ENCODE measurements at places on chromosomes 7 and 10. TPM values are rescaled to one million over a fixed set of nuclear protein-coding genes. Genes with fewer than 3 reads are reported as not detected.

GRCh38 chr10:4602764-4603491 lies 223.1 kb upstream of the AKR1E2 start:
- no peak for DNase-seq

DNA sequence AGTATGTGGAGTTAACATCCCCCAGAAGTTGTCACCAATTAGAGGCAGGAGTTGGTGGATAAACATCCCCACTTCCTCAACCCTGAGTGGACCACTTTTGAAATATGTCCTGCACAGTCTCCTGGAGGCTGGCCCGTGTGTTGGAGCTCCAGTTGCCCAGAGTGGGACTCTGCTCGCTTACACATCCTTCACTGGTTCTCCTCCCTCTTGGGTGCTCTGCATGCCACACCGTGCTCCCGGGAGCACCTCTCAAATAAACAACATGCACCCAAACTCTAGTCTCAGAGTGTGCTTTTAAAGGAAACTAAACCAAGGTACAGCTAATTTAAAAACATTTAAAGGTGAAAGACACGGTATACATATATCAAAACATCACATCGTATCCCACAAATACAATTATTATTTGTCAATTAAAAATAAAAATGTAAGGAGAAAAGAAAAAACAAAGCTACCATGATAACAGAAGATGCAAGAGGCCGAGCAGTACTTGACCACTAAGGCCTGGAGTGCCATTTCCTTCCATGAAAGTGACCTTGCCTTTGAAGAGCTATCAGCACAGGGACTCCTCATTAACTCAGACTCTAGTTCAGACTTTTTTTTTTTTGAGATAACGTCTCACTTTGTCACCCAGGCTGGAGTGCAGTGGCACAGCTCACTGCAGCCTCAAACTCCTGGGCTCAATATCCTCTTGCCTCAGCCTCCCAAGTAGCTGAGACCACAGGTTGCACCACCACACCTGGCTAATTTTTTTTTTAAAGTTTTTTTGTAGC lies 47.8 kb upstream of the SAMD8 start:
- no peak for DNase-seq

GRCh38 chr10:80253266-80253962 lies 36.0 kb downstream of the MAT1A start:
- no peak for DNase-seq

- no peak for DNase-seq
These were observed 710 bp downstream of the MRPL43 start for GRCh38 chr10:100986623-100986951.

- DNase-seq = peak; percentile 48
These were observed 53.2 kb upstream of the CAV2 start for GRCh38 chr7:116446212-116446855.

DNA sequence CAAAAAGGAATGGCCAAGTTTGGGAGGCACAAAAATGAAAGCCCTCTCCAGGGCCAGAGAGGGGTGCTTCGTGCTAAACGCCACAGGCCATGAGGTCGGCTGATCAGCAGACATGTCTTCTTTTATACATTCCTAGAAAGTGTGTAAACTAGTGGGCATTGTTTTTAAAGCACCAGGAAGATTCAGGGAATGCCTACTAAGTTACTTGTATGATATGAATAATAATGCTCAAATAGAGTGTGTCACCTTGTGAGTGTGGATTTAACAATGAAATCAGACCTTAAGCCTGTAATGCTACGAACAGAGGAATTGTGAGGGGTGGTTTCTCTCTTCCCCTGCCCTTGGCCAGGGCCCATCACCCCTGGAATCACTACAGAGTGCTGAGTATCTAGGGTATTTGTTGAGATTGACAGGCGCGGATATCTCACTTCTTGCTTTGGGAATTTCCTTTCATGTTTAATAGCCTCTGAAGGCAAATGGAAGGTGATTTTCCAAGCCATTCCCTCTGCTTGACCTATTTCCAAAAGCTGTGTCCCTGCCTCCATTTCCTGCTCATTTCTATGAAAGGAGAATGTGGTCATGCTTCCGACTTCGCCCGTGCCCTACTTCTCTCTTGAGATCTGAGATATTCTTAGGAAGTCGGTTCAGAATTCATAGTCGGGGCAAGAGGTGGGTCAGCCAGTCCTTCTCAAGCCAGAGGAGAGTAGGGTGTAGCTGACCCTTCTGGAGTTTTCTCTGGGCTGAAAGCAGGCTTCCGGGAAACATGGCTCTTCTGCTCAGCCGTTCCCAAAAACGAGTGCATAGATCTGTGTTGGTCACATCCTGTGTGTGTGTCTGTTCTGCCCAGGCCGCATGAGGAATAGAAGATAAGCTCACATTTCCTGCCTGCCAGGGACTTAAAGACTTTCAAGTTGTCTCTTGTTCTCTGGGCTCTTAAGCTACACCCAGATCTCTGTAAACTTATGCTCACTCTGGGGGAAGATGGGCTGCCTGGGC lies 167.8 kb upstream of the ITGB1 start:
- no peak for DNase-seq

DNA sequence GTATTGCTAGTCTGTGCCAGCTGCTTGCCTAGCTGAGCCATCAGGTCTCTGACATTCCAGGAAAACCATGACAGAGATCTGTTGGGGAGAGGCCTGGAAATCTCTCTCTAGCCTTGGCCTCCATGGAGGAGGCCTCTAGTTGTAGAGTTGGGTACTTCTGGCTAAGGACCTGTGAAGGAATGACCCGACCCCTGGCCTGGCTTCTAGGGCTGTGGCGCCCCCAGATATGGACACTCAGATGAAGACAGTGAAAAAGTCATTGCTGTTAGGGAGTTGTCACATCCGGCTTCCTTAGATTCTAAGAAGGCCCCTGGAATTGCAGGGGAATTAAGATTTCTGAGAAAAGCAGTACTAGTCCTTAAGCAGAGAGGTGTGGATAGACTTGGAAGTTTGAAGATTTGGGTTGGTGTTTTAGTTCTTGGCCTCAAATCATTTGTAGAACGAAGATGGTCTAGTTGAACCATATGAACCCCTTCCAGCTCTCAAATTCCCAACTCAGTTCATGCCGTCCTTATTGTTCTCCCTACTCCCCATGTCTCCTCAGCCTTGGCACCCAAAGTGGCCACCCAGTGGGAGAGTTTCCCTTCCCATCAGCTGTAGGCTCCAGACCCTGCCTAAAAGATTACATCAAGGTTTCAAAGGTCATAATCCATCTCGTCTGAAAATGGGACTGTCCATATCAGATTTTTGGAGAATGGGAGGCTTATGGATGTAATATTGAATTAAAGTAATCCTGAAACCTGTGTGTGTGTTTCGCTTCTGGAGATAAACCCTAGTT lies 7.0 kb downstream of the HHEX start:
- no peak for DNase-seq

DNA sequence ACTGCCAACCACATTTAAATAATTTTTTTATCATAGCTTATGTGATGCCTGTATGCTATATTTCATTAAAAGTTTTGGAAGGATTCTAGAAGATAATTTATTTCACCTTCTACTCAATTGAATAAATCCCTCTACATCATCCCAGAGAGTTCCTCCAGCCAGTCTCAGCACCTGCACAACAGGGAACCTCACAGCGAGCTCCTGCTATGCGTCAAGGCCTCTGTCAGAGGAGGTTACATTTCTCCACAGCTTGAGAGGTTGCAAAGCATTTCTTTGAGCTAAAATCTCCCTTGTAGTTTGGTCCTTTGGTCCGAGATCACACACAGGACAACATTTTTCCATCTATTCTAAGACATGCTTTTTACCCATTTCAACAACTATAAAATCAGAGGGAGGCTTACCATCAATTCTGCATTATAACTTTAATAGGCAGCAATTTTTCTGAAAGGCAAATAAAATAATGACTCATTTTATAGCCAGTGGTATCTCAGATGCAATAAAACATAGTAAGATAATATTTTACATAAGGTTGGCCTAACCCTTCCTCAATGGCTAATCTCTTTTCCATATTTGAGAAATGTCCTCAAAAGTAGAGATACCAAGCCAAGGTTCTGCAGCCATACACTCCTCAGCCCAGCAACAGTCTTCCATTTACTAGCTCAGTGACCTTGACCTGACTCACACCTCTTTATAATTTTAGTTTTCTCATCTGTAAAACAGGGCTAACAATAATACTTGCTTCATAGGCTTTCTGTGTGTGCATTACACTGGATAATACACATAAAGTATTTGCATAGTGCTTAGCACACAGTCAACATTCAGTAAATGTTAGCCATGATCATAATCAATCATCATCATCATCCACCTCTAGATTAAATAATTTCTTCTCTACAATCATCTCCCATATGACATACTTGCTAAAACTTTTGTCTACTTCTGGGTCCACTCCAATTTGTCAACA lies 68.8 kb downstream of the DOCK4 start:
- no peak for DNase-seq

- DNase-seq = no peak
These were observed 85.7 kb downstream of the LRGUK start for GRCh38 chr7:134212576-134213546.

- DNase-seq = peak; percentile 19
These were observed 235.7 kb downstream of the AGMO start for GRCh38 chr7:15326044-15326644.

DNA sequence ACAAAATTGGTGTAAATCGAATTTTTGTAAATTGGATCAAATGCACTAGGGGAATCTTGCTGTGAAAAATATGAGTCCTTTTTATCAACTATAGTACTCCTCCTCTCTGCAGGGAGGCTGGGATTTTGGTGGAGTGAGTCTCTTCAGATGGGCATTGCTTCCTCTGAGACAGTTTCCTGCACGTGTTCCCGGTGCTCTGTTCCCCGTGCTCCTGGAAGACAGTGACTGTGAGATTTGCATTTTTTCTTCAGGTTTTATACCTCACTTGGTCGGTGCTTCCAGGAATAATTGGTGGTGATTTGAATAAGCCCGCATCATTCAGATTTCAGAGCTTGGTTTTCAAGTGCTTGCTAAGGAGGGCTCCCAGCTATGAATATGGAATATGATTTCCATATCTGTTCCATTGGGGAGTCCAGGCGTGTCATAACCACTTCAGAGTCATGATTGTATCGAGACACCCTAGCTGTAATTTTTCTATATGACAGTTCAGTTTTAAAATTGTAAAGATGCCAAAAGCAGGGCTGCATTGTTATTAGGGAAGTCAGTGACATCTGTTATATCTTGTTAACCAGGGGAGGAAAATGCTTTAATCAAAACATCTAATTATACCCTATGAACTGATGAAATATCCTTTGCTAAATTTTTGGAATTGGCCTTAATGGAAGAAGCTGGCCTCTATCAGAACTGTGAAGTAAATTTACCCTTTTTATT lies 12.3 kb downstream of the AUTS2 start:
- no peak for DNase-seq

GRCh38 chr10:132836832-132837540 lies 51.0 kb upstream of the NKX6-2 start:
- peak; percentile 17 for DNase-seq

DNA sequence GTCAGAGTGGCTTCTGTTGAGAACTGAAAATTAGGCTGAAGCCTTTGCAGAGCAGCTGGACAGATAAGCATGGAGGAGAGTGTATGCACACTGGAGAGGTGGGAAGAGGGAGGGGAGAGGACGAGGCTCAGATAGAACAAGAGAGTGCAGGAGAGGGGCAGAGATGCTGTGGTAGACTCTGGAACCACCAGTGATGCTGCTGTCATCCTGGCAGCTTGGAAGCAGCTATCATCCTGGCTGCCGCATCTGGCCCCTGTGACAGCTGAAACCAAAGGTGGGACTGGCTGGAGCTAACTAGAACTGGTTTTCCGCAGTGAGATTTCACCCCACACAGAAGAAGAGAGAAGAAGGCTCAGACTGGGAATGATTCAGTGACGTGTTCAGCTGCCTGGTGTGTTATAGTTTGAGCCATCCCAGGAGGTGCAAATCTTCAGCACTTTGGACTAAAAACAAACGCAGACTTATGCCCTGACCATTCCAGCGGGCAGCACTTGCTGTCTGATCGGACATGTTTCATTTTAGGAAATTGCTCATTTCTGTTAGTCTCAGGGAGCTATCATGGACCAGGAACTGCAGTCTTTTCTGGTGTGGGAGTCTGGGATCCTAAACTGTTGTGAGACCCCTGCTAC lies 38.4 kb downstream of the EEPD1 start:
- no peak for DNase-seq

- DNase-seq = no peak
These were observed 29.8 kb downstream of the GSDME start for GRCh38 chr7:24727154-24728120.

HOXA4 gene
- 36.2 TPM for polyA plus RNA-seq

HIPK2 gene
- 25.0 TPM for polyA plus RNA-seq

ZNF33A gene
- polyA plus RNA-seq = 51.4 TPM

PTPRE gene
- 7.6 TPM for polyA plus RNA-seq

SLC26A5 gene
- 1.1 TPM for polyA plus RNA-seq

RSPH10B2 gene
- 4.3 TPM for polyA plus RNA-seq

KAZALD1 gene
- 19.8 TPM for polyA plus RNA-seq

PRKAR2B gene
- polyA plus RNA-seq = 9.9 TPM

Data from right lung (tissue), 10 donors.